ENCODE measurements at places on chromosomes 6 and 20.

DNA sequence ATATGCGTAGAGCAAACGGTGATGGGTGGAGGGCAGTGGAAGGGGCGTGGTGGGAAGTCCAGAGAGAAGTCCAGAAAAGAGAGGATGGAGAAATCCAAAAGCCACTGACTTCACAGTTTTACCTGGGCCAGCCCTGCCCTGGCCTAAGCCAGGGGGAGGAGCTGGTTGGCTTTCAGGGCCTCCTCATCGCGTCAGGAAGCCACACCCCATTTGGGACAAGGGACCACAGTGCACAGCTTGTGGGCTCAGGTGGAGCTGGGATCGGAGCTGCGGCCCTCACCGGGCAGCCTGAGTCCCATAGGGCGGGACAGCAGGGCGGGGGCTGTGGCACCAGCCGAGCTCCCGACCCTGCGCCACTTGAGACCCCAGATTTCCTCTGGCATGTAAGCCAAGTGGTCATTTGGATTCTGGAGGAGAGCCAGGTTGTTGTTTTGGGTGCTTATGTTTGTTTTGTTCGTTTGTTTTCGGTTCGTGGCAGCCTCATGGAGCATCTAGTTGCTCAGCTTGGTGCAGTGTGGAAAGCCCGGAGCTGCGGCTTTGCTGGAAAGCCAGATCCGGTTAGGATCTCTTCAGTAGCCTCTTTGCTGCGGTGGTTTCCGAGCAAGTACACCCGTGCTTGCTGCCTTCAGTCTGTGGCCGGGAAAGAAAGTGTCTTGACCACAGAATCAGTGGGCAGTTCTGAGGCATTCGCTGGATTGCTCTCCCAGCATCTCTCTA is 42.2 kb downstream of the RIOK1 start:
- no peak for DNase-seq

DNA sequence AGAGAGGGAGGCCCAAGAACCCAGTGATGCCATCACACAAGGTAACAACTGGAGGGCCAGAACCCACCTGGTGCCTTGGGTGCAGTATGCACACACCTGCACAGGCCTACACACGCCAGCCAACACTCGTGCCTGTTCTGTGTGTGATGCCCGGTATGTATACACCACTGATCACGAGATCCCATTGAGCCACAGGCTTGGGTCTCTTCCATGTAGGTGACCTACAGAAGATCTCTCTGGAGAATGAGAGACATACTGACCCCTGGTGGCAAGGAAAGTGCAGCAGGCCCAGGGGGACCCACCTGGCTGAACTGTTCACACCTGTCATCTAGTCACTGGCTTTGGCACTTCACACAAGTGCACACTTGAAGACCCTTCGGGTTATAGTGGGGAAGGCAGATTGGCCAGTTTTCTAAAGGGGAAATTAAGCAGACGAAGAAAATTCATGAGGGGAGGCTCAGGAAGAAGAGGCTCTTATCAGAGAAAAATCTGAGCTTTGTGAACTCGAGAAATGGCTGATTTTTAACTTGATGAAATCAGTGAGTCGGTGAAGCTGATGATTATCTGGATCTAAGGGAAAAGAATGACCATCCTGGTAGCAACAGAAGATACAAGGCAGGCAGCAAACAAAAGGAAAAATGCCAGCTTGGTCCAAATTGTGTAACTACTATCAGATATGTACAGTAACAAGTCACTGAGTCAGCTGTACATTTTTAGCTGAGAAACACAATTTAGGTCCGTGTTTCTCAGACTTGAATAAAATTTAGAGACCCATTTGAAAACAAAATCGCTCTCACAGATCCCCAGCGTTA is 69.1 kb upstream of the PBOV1 start:
- no peak for DNase-seq

DNA sequence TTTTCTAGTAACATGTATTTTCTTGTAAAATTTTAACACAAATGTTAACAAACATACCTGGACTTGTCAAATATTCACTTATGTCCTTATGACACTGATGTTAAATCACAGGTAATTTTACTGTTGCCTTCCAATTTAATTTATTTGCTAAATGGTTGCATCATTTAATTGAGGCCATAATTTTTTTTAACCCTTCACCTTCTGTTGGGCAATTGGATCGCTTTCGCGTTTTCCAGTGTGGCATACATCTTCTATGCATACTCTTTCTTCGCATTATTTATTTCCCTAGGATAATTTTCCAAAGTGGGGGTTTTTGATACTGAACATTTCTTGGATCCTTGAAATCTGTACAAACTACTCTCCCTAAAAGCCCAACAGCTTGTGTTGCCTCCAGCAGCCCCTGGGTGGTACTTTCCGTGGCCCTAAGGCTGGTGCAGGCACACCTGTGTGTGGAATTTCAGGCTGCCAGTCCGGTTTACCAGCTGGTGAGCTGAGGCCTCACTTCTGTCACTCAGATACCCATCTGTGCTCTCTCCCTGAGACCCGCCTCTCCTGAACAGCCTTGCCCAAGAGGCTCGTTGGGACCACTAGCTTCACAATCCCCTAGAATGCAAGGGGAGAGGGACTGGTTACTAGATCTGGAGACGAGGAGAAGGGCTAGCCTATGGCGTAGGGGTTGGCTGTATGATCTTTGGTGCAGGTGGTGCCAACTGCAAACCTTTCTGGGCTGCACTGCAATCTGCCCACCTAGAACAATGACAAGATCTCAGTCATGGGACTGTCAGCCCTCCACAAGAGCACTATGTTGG is 11.2 kb upstream of the C20orf144 start:
- no peak for DNase-seq

- DNase-seq: peak; percentile 50
Observed at GRCh38 chr6:167424060-167424673, 99.3 kb downstream of the TTLL2 start.

DNA sequence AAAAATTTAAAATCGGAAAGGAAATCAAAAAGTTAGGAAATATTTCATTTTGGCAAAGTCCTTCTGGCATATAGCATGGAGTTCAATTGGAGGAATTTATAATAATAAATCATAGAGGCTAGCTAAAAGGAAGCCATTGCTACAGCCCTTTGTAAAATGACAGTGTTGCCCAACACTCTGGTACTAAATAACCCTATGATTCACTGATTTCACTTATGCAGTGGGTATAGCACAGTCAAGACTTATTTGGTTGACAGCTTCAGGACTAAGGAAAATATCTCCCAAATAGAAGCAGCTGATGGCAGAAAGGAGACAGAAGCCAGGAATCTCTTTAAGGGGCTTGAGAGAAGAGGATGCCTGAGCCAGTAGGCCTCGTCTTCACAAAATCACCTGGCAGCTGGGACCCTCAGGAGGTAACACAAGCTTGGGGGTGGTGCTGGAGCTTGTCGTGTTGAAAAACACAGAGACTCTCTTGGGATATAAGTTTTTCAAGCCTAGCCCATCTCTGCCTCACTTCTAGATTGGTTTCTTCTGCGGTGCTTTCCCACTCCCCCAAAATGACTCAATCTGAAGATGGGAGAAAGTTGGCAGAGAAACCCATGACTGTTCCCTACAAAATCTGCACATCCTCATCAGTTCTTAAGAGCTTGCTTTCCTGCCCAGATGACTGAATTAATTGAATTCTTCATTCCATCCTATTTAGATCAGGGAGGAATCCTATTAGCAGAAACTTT is 38.4 kb upstream of the EYA4 start:
- DNase-seq: no peak

GRCh38 chr6:167576828-167577503 is 249.7 kb upstream of the AFDN start:
- DNase-seq: no peak

- DNase-seq: no peak
Observed at GRCh38 chr6:160298121-160298520, 39.5 kb upstream of the SLC22A2 start.

- peak; percentile 81 for DNase-seq
Observed at GRCh38 chr20:36550790-36551299, 9.5 kb downstream of the MYL9 start.

DNA sequence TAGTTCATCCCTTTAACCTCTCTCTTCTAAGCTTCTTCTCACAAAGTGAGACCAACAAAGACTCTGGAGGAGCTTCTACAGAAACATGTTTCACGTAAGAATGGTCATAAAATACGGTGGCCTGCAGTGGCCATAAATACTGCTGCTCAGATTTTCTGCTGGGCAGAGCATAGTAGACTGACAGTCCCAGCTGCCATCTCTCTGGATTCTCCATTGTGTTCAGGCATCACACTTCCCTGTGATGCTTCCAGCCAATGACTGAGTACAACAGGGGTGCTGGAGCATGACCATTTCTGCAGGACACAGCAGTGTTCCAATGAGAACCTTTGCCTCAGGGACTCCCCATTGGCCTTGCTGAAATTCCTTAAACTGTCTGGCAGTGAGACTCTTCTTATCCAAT is 392.6 kb downstream of the MMUT start:
- DNase-seq: no peak

GRCh38 chr6:50305660-50306059 is 255.9 kb upstream of the DEFB112 start:
- DNase-seq: no peak

DNA sequence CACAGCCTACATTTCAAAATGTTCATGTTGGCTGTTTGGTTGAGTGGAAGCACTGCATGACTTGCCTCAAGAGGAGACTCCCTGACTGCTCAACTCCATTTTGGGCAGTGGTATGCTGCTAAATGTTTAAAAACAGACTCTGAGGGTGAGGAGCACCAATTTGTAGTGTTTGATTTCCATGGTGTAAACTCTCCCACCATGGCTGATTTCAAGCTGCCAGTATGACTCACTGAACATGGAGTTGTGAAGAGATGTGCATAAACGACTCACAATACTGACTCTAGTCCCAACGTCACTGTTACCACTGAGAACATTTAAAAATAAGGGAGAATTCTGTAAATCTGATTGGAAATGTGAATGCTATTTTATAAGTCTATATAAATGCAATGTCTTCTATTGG is 70.4 kb downstream of the BACH2 start:
- DNase-seq: no peak

GRCh38 chr6:4522453-4522852 is 253.8 kb upstream of the CDYL start:
- no peak for DNase-seq

GRCh38 chr6:151111670-151112069 is 128.1 kb upstream of the AKAP12 start:
- DNase-seq: no peak

DNA sequence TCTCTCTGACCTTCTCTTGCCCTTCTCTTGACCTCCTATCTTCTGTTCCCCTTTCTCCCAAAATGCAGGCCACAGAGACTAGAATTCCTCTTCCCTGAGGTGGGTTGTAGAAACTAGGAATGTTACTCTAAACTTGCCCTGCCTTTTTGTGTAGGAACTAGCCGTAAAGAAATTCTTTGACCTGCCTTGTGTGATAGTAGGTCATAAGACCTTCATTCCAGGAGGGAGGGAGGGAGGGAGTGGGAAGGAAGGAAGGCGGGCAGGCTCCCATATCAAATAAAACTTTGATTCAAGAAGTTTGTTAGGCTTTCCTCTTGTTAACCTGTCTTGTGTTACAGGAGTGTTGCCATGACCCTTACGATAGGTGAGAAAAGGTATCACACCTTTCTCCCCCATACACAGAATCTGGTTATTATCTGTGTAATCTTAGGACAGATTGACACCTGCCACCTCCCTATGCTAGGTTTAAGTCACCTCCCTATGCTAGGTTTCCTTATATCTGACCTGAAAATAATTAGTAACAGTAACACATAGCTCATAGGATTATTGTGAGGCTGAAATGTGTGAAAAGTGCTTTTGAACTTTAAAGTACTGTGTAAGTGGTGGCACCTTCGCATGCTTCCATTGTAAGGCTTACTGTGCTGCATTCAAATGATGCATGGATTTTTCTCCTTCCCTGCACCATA is 32.6 kb upstream of the FUCA2 start:
- no peak for DNase-seq

DNA sequence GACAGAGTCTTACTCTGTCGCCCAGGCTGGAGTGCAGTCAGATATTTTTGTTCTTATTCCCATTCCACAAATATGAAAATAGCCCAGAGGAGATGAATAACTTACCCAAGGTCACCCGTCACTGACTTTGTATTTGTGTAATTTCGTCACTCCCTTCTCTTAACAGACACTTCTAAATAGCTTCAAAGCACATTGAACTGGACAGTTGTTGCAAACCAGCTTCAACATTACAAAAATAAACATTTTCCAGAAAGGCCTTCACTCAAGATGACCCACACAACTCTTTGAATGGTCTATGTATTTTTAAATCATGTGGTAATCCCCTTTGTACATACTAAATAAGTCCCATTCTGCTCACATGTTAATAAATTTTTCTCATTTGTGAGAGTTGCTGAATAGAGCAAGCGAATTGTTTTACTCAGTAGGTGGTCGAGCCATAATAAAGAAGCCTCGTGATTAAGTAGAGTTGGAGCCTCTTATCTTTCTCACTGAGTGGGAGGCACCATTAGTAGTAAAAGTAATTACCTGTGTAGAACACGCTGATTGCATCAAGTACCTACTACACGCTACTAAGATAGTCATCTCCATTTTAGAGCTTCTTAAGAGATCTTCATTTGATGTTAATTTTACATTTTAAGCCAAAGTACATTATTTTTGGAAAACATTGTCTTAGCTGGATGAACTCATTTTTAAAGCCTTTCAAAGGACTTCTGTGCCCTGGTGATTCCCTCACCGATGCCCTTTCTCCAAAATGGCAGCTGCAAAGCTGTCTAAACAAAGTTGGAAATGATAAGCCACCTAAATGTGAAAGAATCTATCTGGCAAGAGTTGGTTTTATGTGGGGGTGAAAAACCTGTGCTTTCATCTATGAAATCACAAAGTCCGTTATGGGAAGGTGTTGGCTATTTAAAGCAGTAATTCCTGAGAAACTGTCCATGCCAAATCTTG is 110.0 kb downstream of the TSHZ2 start:
- DNase-seq: no peak

DNA sequence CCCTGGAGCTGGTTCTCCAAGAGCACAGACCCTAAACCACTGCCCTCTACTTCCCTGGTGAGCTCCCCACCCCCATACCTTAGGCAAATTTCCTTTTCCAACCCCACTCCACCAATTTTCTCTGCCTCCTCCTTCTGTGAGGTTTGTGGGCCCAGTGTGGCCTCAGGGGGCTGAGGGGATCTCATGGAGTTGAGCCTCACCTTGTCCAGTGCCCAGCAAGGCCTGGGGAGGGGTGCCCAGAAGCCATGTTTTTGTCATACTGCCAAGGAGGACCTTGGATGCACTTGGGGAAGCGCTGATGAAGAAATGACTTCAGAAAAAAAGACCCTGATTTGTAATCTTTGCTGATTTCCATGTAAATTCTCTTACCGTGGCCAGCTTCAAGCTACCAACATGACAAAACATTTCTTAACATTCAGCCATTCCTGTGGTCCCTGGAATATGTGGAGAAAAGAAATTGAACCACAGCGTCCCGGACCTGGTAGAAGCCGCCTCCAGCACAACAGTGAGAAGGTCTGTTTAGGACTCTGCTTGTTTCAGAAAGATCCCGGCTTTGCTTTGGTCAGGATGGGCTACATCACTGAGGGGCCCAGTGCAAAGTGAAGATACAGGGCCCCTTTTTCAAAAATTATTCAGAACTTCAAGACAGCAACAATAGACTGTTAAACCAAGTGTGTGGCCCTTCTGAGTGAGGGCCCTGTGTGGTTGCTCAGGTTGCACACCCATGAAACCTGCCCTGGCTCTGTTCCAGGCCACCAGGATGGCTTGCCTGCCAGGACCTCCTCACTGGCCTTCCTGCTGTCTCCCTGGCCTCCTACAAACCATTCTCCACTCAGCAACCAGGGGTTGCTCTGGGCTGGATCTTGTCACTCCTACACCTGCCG is 52.5 kb downstream of the CHMP4B start:
- DNase-seq: no peak

Measured in coronary artery (tissue), 2 donors.